ENCODE measurements at places on chromosomes 13 and 19.

DNA sequence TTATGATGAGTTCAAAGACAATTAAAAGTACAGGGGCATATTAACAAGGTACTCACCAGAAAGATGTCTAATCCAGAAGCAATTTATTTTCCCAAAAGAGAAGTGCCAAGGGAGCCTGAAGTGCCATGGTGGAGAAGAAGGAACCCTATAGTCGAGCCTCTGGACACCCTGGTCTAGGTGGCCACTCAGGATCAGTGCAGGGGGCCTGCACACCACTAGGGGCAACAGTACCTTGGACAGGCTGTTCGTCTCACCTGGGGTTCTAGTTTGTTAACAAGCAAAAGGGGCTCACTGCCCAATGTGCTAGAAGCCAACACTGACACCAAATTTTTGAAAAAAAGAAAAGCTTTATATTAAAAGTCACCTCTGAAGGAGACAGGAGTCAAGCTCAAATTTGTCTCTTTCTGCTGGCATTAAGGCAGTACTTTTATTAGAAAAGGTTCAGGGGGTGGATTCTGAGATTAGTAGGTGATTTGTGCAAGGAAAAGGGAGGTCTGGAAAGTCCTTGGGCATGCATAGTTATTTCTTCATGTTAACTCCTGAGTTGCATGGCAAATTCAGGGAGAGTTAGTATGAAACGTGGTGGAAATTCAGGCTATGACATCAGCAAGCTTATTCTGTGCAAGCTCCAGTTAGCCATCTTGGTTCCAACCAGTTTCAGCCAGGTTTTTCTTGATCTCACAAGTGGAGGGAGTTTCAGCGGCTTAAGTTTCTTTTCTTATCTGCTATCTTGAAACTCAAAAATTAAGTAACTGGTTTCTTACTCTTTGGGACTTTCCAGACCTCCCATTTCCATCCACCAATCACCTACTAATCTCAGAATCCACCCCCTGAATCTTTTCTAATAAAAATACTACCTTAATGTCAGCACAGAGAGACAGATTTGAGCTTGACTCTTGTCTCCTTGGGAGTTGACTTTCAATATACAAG, 884 bp upstream of the CBY2 start:
- DNase-seq: no peak

DNA sequence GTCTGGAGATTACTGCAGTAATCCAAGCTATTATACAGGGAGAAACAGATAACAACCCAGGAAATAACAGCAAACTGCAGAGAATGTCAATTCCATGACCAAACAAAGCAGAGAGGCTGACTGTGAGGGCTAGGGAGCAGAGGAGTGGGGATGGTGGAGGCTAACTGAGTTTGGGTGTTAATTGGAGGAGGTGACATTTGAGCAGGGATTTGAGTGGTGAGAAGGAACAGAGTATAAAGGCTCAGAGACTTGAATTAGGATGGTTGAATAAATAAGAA, 3.1 kb downstream of the DMAC2 start:
- no peak for DNase-seq

DNA sequence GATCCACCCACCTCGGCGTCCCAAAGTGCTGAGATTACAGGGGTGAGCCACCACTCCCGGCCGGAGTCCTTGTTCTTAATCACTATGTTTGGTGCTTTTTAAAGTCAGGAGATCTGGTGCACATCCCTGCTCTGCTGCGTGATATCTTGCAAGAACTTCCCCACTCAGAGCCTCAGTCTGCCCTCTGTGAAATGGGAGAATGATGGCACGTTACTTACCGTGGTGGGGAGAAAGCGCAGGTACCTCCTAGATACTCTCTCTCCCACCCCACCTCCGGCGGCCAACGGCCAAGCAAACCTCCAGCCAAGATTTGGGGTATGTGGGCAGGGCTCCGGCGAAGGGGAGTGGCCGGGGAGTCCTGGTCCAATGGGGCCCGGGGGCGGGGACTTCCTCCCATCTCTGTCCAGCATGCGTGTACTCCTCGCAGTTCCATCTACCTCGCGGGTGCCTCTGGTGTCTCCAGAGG, at the start of gene RYR1:
RYR1 (plus strand) TSS at position 424 of the 466 bp plus-strand sequence. CDS start 139 bp downstream, outside the sequence.
- DNase-seq: no peak

DNA sequence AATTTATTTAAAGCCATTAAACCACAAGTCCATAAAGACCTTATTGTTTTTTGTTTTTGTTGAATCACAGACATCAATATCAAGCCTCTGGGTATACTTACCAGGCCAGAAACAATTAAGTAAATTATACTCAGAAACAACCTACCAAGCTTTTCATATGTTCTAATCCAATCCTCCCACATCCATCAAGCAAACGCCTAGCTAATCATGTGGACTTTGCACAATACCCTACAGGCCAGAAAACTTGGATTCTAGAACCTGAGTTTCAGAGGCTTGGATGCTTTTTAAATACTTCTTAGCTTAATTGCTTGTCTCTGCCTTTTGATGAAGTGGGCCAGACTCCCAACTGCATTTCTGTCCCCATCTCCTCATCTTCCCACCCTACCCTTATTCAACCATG, 39.9 kb downstream of the TGDS start:
- no peak for DNase-seq

DNA sequence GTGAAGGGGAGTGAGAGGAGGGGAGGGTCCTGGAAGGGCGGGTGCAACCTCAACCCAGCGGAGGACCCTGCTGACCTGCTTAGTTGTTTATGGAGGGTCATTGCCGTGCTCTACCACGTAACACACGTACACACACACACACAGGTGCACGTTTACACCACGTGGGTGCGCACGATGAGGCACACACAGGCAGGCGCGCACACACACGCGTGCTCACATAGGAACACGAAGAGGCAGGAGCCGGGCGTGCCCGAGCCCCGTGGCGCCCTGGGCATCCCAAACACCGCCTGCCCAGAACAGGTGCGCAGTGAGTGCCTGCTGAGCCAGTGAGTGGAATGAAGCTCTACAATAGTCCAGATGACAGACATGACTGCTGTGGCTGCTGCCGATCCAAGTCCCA, 11.2 kb upstream of the MADCAM1 start:
- no peak for DNase-seq

- no peak for DNase-seq
Observed at GRCh38 chr13:112955956-112956355, 13.1 kb upstream of the MCF2L start.

GRCh38 chr19:22604571-22605274, 29.4 kb upstream of the ZNF492 start:
- DNase-seq: no peak

DNA sequence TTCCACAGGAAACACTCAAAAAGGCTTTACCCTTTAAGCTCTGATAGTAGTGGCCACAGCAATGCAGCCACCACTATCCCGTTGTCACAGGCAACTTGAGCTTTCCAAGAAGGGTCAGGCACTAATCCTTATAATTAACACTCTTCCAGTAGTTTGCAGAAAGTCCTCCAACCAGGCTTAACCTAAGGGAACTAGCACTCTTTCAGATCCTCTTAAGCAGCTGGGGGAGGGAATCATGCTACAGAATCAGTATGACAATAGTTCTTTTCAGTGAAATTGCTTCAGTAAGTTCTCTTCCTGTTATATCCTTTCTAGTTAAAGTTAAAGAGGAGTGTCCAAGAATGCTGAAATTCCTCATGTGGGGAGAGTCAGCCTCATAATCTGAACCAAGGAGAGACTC, 82.2 kb downstream of the TNFSF11 start:
- DNase-seq: no peak

DNA sequence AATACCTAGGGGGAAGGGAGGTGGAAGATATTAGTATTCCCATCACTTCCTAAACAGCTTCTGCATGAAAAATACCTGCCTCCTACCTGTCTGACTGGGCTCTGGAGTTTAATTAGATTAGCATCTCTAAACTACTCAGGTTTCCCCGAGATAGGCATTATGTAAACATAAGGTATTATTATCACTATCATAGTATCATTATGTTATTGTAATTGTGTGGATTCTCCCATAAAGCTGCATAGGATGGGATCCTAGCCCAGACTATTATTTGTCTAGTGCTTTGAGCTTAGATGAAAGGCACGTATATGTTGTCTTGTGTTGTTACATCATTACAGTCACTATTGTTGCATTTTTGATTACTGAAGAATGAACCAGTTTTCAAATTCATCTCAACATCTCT, 115.2 kb upstream of the SOX21 start:
- no peak for DNase-seq

DNA sequence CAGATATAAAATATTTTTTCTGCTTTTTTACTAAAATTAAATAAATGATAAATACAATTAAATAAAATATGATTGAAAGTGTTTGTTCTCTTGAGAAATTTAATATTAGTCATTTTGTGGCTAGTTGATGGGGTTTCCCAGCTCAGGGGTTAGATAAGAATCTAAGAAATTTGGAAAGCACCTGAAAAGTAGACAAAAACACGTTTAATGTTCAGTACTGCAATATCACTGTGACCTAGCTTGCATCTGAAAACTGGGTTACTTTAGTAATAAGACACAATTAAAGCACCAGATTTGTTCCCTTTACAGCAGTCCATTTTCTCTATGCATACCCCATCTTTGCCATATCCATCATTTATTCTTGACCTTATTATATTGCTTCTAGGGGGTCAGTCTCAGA, 1454.8 kb upstream of the SPRY2 start:
- DNase-seq: no peak

- DNase-seq: no peak
Observed at GRCh38 chr19:32104850-32105235, 240.6 kb upstream of the ZNF507 start.

GRCh38 chr13:114045113-114045735, 71.3 kb upstream of the C13orf46 start:
- DNase-seq: no peak

DNA sequence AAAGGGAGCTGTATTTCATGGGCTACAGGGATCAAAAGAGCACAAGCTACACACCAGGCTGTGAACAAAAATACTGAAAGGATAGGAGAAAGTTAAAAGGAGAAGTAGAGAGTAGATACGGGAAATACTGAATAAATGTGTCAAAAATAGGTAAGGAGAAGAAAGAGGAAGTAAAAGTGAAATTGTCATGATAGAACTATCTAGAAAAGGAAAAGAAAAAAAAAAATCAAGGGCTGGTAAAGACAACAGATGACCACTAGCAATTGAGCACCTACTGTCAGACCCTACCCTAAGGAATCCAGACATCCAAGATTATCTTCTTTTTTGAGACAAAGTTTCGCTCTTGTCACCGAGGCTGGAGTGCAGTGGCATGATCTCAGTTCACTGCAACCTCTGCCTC, 4.8 kb downstream of the RUBCNL start:
- no peak for DNase-seq

DNA sequence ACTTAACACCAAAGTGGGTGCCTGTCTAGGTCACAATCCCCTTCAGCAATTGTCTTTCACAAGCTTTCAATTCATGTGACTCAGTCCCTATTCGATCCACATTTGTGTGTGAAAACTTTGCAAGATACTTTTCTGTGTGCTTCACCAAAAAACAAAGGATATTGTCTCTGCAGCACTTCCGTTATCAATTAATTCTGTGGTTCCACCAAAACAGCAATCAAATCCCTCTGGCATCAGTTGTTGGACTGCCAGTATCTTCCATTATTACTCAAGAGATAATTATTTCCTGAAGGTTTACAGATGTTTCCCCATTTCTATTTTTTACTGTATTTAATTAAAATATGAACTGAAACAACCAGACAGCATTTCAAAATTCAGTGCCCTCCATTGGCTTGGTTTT, 481.4 kb downstream of the SUCLA2 start:
- DNase-seq: no peak

GRCh38 chr19:46232029-46232428, 2.5 kb downstream of the IGFL1 start:
- DNase-seq: no peak

DNA sequence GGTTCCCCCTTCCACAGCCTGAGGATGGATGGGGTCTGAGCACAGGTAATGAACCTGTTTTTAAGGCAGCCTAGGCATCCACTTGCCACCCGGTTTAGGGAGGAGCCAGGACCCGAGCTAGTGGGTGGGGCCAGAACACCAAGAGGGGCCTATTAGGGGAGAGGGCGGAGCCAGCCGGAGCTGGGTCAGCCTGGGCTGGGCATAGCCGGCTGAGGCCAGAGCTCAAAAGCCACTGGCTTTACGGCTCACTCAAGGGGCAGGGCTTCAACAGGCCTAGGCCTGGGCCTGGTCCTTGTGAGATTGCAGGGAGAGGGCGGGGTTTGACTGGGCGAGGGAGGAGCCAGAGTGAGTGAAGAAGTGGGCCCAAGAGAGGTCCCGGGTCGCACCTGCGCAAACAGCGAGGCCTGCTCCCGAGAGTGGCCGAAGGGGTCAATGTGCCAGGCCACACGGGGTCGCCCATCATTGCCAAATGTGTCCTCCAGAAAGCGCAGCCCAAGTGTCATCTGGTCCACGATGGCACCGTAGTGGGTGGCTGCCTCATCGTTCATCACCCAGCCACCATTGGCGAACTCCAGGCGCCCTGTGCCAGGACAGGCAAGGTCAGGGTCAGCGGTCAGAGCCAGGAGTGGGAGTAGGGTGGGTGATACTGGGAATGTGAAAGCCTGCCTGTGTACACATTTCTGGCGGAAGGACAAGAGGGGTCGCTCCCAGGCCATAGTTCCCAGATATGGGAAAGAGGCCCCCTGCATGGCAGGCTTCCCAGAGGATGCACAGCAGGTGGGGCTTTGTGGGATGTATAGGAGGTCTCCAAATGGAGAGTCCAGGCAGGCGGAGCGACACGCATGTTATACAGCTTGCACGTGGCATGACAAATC, 1.9 kb downstream of the MAN2B1 start:
- no peak for DNase-seq

GRCh38 chr19:38394488-38394887, 6.0 kb downstream of the SPRED3 start:
- DNase-seq: no peak

DNA sequence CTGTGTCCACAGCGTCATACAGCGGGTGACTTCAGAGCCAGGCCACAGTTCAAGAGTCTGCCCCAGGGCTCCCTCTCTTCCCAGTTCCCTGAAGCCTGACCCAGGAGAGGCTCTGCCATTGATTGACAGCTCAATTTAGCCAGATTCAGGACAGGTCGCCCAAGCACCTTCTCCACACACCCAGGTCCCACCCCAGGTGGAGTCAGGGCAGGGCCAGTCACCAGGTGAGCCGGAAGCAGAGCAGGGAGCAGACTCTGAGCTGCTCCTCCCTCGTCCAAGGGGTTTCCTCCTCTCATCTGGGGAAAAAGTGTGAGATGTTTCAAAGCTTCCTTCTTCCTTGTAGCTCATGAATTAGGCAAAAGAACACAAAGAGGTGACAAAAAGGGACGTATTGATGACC, 5.6 kb downstream of the CEACAM7 start:
- no peak for DNase-seq
